ENCODE measurements at places on chromosomes 12 and 14.

DNA sequence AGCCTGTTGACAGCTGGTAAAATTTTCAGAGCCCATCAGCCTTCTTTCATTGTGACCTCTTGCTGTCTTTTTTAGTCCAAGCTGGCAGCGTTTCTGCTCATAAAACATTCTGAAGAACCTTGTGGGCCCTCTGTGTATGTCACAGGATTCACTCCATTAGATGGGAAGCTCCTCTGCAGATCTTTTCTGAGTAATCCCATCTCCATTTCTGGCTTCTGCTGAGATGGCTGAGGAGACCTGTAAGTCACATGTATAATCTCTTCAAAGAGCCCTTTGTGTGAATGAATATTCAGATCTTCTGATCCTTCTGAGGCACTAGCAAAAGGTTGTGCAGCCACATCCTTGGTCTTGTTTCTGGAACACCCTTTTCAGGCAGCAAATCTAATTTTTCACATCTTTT is 2.8 kb downstream of the RXYLT1 start:
- no peak for DNase-seq

GRCh38 chr12:55806982-55807381 is 10.5 kb downstream of the SARNP start:
- DNase-seq: no peak

GRCh38 chr14:35346738-35347322 is 54.6 kb downstream of the PSMA6 start:
- DNase-seq: no peak

GRCh38 chr14:89202413-89203190 is 214.4 kb downstream of the FOXN3 start:
- no peak for DNase-seq

- DNase-seq: no peak
Measured at GRCh38 chr14:50756300-50756699, 74.7 kb downstream of the NIN start.

- DNase-seq: no peak
Measured at GRCh38 chr14:58662759-58663158, 25.0 kb downstream of the DACT1 start.

- no peak for DNase-seq
Measured at GRCh38 chr12:20931894-20932293, 121.4 kb downstream of the SLCO1B3 start.

GRCh38 chr14:35189422-35189821 is 67.1 kb downstream of the PRORP start:
- DNase-seq: no peak

GRCh38 chr14:68135566-68135965 is 316.0 kb downstream of the RAD51B start:
- no peak for DNase-seq

- DNase-seq: no peak
Measured at GRCh38 chr12:82857911-82858533, 171.3 kb downstream of the TMTC2 start.

DNA sequence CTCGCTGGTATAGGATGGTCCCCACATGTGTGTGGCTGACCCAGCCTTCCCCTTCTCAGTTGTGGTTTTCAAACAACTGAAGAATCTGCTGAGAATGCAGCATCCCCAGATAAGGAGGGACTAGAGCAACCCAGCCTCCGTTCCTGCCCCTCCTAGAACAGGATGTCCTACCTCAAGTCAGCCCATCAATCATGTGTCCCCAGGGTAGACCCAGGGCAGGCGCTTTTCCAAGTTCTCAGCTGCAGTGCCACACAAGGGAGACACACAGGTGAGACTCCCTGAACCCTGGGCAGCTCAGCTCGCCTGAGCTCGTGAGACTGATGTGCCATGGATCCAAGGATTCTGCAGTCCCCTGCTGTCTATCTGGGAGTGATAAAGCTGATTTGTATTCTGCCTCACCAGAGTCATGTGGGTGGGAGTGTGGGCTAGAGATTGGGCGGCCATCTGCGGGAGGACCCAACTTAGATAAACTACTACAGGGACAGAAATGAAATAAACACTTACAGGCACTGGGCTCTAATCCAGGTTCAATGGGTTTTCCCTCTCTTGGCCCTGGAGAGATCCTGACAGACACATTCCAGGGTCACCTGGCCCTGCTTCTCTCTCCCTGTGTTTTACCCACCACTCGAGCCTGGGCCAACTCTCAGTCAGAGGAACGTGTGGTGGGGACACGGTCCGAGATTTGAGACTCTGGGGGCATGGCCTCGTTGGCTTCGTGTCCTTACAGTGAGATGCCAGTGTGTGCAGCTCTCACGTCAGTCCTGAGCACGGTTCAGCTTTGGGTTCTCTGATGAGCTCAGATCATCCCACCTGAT is 303.5 kb upstream of the SFSWAP start:
- DNase-seq: no peak

DNA sequence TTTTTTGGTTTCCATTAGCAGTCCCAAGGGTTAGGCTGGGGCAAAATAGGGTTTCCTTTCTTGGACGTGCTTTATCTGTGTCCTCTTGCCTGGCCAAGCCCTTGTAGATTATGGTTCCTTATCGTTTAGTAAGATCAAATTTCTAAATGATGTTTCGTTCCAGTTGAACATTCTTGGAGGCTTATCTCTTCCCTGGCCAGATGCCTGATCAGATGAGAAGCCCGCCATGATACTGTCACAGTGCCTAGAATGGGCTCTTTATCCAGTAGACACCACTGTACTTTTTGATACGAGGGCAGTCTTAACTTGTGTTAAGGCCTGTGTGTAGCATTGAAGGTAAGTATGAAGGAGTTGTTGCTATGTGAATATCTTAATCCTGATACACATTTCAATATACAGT is 76.1 kb upstream of the TMEM263 start:
- DNase-seq: no peak

GRCh38 chr14:39069923-39070322 is 33.1 kb downstream of the SEC23A start:
- DNase-seq: no peak

DNA sequence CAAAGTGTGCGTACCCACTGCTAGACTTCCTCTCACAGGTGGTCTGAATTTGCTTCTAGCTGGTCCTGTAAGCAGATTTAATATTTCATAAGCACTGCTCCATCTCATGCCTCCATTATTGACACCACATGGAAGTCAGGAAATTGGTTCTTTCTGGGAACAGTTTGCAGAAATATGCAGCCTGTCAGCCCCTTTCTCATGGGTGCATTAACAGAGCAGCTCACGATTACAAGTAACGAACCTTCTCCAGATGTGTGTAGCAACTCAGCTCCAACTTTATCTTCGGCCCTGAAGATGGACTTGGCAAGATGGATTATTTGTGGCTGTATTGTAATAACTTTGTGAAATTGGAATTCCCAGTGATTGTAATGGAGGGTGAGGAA is 214.5 kb upstream of the DDHD1 start:
- no peak for DNase-seq

DNA sequence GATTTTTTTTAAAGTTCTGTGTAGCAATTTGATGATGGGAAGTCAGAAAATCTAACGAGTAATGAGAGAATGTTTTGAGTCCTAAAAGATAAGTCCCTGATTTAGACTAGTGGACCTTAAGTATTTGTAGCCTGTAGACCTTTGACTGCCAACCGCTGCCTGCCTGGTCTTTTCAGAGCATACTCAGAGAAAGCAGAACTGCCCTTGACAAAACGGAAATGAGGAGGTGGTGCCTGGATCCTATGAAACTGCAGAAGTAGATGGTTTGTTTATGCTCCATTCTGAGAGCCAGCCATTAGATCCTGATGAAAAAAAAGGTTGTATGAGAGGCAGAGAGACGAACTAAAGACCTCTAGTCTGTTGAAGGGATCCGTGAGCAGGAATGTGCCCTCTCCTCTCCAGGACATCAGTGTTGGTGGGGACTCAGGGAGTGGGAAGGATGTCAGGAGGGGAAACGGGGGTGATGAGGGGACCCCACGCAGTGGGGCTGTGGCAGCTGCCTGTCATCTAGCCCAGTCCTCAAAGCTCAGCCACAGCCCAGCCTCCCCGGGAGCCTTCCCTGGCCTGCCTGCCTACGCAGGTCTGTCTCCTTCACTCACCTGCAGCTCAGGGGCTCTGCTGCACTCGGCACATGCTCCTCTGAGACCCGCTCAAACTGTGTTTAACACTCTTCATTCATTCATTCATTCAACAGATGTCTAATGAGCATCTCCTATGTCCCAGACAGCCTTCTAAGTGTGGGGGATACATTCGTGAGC is 447.5 kb downstream of the AACS start:
- DNase-seq: no peak

DNA sequence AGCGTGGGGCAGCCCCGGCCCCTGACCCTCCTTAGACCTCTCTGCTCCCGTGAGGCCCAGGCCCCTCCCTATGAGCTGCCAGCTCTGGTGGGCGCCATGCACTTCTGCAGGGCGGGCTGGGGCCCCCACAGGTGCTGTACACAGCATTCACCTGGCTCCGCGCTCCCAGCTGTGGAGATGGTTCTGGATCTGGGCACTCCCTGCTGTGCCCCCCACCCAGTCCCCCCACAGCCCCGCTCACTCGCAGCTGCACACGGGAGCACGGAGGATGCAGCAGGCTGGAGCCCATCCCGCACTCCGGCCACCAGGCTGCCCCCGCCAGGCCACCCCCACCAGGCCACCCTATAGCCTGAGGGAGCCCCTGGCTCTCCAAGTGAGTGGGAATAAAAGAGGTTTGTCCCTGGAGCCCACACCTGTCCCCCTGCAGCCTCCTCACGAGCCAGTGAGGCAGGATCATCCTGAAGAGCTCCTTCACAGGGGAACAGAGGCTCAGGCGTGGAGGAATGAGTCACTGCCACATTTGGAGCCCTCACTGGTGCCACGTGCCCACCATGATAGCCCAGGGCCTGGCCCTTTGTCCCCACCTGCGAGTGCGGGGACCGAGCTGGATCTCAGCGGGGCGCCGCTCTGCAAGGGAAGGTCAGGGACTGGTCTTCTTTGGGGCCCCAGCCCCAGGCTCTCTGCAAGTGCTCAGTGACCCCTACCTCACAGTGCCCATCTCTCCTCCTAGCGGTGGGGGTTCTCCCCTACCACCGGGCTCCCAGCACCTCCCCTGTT is 1.9 kb downstream of the ADSS1 start:
- no peak for DNase-seq

- DNase-seq: no peak
Measured at GRCh38 chr12:87406926-87407325, 622.3 kb downstream of the C12orf50 start.

- DNase-seq: no peak
Measured at GRCh38 chr12:57222286-57223190, 5.9 kb downstream of the NXPH4 start.

DNA sequence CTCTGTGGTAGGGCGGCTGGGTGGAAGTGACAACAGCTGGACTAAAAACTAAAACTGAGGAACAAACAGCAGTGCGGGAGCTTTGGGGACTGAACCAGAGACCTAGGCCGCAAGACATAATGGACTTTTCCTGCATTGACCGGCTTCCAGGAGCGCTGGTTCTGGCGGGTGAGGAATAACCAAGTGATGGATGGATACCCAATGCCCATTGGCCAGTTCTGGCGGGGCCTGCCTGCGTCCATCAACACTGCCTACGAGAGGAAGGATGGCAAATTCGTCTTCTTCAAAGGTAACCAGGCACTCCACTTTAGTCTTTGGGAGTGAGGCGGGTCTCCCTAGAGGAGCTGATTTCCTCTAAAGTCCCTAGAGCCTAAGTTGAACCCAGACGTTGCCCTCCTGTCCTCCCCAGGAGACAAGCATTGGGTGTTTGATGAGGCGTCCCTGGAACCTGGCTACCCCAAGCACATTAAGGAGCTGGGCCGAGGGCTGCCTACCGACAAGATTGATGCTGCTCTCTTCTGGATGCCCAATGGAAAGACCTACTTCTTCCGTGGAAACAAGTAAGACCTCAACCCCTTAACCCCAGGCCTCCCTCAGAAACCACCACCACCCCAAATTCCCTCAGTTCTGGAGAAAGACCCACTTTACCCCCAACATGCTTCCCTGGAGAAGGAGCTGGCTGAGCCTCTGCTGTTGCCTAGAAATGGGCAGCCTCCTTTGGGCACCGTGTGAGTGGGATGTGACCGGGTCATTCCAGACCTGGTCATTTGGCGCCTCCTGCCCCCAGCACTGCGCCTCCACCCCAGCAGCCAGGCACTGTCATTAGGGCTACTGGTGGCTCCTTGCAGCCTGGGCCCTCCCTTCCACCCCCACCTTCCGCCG is 8.1 kb downstream of the MMP14 start:
- DNase-seq: no peak

DNA sequence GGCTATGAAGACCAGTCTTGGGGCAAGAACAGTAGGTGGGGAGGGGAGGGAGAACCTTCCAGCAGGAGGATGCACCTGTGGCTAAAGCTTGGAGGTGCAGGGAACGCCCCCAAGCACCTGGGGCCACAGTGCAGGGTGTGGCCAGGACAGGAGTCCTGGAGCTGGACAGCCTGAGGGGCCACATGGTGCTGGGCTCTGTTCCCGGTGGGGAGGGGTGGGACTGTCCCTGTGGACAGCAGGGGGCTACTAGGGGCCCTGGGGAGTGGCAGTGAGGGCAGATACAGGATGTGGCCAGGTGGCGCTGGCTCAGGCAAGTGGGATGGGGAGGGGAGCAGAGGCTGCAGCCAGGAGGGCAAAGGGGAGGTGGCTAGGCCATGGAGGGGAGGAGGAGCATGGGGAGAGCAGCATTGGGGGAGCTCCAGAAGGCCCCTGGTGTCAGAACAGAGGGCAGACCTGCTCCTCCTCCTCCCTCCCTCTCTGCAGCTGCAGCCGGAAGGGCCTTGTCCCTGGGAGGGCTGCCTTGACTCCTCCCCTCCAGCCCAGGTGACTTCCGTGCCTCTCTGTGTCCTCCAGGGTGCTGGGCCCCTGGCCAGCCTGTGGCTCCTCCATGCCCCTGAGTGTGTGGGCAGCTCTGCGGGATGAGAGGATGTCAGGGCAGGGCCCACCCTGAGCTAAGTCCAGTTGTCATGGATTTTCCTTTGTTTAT is 68.4 kb upstream of the DLK1 start:
- no peak for DNase-seq

- no peak for DNase-seq
Measured at GRCh38 chr12:57576613-57577160, 14.3 kb upstream of the PIP4K2C start.

GRCh38 chr12:117161460-117162166 is 28.7 kb downstream of the FBXO21 start:
- no peak for DNase-seq

DNA sequence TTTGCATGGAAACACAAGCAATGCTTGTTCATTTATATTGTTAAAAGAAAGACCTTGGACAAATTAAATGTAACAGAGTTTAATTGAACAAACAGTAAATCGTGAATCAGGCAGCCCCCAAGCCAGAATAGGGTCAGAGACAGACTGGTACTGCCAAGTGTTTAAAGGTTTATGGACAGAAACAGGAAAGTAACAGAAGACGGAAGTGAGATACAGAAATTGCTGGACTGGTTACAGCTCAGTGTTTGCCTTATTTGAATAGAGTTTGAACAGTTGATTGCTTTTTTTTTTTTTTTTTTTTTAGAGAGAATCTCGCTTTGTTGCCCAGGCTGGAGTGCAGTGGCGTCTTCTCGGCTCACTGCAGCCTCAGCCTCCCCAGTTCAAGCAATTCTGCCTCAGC is 50.3 kb downstream of the DAO start:
- DNase-seq: no peak
